ENCODE measurements at places on chromosomes 4 and X. TPM values are rescaled to one million over a fixed set of nuclear protein-coding genes. Genes with fewer than 3 reads are reported as not detected.

GRCh38 chr4:175280153-175280552 lies 362.0 kb downstream of the ADAM29 start:
- DNase-seq: no peak

DNA sequence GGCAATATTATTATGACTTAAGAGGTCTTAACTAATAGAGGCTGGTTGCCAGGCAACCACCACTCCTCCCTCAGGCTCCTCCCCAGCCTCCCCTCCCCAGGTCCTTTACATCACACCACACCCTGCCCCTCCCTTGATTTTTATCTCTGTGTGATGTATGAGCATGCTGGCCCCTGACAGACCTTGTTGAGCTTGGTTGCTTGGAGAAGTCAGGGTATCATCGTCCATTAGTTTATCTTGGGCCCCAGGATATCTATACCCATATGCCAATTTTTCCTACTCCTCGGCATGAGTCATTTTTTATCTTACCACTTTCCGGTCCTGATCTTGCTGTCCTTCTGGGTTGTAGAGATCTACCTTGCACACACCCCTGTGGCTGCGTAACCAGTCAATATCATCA lies 2.5 kb downstream of the AKAP4 start:
- DNase-seq: no peak

DNA sequence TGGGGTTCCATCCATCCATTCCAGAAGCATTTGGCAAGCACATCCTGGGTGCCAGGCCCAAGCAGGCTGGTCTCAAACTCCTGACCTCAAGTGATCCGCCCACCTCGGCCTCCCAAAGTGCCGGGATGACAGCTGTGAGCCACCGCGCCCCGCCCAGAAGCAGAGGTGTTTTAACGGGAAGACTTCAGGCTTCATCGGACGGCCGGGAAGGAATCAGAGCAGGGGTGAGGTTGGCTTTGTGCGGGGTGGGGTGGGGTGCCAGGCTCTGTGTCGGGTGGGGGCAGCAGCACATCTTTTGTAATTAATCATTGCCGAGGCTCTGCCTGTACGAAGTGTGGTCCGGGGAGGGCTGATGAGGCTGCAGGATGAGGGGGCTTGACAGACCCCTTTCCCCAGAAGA lies 5.1 kb upstream of the SLC25A6 start:
- DNase-seq: no peak

The FHDC1 gene
- 2.0 TPM for total RNA-seq

DNA sequence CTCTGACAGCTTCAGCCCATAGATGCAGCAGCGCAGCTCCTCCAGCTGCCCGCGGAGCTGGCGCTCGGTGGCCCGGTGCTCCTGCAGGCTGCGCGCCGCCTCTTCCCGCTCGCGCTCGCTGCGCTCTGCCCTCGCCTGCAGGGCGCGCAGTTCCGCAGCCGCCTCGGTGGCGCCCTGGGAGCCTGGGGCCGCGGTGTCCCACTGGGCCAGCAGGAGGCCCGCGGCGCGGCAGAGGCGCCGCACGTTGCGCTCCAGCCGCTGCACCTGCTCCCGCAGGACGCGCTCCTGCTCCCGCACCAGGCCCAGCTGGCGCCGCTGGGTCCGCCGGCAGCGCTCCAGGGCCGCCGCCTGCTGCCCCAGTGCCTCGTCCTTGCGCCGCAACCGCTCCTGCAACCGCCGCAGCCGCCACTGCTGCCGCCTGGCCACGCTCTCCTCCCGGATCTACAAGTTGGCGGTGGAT lies 10.1 kb downstream of the C4orf50 start:
- no peak for DNase-seq

DNA sequence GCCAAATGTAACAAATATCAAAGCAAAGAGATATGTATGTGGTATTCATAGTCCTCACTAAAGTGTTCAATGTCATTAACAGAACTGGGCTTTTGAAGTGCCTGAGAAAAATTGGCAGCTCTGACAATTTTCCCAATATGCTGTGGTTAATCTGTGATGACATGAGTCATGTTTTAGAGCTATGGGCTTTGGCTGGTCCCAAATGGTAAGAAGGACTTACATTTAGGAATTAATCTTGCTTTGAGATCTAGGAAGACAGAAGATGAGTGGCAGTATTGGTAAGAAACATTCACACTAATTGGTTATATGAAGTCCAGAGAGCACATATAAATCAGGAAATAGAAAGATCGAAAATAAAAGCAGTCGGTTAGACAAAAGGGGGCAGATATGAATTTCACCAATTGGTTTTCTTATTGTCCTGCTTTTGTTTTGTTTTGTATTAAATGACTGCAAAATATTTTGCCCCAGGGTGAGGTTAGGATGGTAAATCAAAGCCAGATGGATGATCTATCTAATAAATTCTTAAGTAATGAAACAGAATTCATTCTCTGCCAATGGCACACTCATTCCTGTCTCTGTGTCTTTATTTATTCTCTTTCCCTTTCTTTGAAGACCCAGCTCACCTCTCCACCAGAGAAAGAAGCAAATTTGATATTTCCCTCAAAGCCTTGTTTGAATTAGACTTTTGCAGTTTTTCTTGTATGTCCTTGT lies 993.1 kb downstream of the RPA4 start:
- DNase-seq: no peak

GRCh38 chr4:185249105-185249504 lies 39.7 kb downstream of the SNX25 start:
- DNase-seq: no peak

The CXCL11 gene
- total RNA-seq: 1.6 TPM

DNA sequence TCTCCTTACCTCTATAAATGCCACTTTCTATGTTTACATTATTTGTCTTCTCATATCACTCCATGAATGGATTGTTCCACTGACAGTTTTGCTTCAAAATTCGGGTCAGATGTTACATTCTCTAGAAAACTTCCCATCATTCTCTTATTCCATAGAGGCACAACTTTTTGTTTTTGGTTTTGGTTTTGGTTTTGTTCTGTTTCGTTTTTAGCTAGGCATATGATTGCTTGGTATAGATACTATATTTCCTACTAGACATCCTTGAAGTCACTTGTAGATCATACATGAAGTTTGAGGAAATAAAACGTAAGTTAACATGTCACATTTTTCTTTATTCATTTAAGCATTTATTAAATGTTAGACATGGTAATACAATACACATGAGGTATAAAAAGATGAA lies 961.0 kb downstream of the PCDH18 start:
- DNase-seq: no peak

DNA sequence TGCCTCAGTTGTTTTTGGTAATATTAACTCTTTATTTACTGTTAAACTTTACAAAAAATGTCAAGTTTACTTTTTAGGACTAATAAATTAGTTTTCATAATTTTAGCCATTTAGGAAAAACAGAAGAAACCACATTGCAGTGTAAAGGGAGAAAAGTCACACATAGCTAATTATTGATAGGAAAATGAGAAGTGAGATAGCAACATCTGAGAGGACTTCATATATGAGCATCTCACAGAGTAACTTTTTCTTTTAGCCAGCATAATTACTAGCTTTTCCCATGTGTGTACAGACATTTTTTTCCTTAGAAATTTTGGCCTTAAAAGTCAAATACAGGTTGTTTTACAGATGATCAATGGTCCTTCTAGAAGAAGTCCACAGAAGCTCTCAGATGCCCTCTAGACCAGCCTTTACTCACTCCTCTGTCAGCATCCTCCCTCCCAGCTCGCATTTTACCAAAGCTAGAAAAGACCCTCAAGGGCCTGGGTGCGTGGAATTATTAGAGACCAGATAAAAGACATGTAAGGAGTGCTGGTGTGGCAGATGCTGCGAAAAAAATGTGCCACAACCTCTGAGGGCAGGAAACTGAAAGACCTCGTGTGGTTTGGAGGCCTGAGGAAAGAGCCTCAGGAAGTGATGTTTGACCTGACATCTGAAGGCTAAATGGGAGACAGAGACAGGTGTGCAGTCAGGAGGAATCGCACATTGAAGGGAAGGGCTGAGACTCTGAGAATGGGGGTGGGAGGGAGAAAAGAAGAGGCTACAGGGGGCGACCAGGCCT lies 156.9 kb downstream of the CBR4 start:
- no peak for DNase-seq

The HTT gene
- total RNA-seq: 78.7 TPM

The DGAT2L6 gene
- total RNA-seq: not detected

The CHIC2 gene
- total RNA-seq: 56.3 TPM

- DNase-seq: no peak
Observed at GRCh38 chr4:76811604-76812412, 86.1 kb downstream of the SOWAHB start.

- DNase-seq: no peak
Observed at GRCh38 chr4:79212311-79212710, 113.5 kb downstream of the NAA11 start.

The TEX13C gene
- not detected for total RNA-seq

GRCh38 chr4:160319221-160319867 lies 1216.5 kb downstream of the RAPGEF2 start:
- no peak for DNase-seq

DNA sequence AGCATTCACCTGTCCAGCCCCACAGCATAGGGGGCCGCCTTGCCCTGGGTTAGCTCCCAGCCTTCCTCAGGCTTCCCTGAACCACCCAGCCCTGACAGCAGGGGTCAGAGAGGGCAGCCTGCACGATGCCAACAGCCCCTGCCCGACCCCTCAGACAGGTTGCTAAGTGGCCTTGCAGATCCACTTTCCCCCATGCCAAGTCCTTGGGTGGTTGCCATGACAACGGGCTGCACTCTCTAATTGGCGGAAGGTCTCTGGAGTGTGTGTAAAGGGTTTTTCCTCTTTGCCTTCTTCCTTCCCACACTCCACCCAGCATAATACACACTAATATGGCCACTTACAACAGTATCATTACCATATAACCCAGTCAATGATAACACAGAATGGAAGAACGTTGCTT lies 99.6 kb upstream of the AFAP1 start:
- DNase-seq: no peak

GRCh38 chr4:154577324-154577723 lies 13.2 kb downstream of the FGA start:
- DNase-seq: no peak

GRCh38 chrX:28542791-28543190 lies 44.5 kb upstream of the IL1RAPL1 start:
- DNase-seq: no peak

GRCh38 chrX:39176105-39176504 lies 374.8 kb downstream of the MID1IP1 start:
- no peak for DNase-seq

DNA sequence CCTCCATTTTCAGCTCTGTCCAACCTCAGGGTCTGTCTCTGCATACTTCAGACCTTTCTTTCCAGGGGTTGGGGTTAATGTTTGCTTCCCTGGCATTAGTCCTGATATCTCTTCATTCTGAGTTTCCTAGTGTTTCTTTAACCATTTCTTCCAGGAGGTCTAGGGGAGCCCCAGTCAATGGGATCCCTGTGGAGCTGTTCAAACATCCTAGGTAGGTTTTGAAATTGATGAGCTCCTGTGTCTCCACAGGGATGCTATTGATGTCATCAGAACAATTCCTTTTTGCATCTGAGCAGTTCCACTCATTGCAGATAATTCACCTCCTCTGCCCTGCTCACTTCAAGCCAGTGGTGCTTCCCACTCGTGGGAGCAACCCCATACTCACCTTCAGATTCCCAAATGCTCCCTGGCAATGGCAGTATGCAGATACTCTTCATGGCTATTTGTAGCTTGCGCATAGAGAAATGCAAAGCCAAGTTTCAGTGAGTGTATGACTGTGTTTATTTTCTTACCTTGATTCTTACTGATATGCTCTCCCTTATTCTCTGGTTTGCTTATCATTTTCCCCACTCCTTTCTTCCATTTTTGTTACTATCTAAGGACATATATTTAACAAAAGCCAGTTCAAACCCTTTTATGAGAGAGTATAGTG lies 33.7 kb upstream of the LIMCH1 start:
- no peak for DNase-seq

- no peak for DNase-seq
Observed at GRCh38 chrX:30489323-30489722, 88.2 kb downstream of the TASL start.

DNA sequence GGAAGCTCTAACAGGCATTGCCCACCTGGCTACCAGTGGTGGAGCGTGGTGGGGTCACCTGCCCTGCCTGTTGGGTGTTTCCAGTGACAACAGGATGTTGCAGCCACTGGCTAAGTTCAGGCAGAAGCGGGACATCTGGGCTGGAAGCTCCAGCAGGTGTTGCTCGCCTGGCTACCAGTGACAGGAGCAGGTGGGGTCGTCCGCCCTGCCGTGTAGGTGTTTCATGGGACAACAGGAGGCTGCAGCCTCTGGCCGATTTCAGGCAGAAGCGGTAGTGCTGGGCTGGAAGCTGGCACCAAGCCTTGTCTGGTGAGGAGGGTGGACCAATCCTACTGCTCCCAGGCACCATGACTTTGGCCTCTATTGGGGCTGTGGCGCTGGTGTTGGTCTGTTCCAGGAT lies 39.4 kb downstream of the RIPPLY1 start:
- DNase-seq: no peak

The RPGR gene
- total RNA-seq: 19.9 TPM

GRCh38 chrX:28487818-28488217 lies 99.4 kb upstream of the IL1RAPL1 start:
- no peak for DNase-seq

DNA sequence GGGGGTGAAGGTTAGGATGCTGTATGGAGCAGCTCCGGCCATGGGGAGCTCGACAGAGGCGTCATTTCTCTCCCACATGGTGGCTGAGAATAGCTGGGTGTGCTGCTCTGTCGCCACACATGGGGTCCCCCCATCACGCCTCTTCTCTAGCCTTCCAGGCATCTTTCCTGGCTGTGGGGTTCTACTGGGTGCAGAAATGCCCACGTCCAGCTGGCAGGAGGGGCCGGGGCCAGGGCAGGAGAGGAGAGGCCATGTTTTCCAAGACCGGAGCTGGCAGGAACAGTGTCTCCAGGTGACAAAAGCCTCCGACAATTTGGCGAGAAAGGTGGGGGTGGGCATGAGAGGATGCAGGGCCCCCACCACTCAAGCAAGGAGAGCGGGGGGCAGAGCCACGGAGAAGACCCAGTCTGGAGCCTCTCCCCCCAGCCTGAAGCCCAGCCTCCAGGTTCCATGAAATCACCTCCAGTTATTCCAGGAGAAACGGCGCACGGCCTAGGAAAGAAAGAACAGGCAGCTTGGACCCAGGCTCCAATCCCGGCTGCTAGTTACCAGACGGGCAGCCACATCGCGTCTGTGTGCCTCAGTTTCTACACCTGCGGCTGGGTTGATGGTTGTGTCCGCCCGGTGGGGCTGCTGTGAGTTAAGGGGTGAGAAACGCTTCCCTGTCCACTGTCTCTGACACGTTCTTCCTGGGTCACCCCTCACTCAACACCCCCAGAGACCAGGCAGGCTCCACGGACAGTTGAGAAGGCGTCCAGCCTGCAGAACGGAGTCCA lies 27.4 kb upstream of the SPON2 start:
- DNase-seq: peak; percentile 17

DNA sequence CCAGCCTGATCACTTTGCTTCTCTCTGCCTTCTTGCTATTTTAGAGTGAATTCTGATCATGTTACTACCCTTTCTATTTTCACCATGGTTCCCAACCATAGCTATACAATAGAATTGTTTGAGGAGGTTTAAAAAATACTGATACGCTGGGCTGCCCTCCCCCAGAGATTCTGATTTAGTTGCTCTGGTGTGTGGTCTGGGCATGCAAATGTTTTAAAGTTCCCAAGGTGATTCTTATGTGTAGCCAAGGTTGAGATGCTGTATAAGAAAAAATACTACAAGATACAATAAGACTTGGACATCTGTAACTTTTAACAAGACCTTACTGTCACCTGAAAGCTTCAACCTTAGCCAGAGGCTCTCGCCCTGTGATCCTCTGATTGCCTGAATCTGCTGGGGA lies 22.2 kb upstream of the INTS6L start:
- DNase-seq: no peak

All from omental fat pad (tissue), 4 donors.